T-helper 17 cell (primary cell): ENCODE measurements at places on chromosomes 7 and 10. TPM values are rescaled to one million over a fixed set of nuclear protein-coding genes. Genes with fewer than 3 reads are reported as not detected.

AS3MT gene
- total RNA-seq = not detected

GRCh38 chr7:39535720-39536119 lies 30.5 kb upstream of the YAE1 start:
- H3K36me3 ChIP-seq = no peaks in the 10 kb centered on the region
- DNase-seq = no peak
- no peak overlapping the region for H3K4me3 ChIP-seq
- H3K27me3 ChIP-seq = peaks cover 51% of the 10 kb centered on the region
- no peak overlapping the region for H3K27ac ChIP-seq

SUGCT gene
- 2.5 TPM for total RNA-seq

LLCFC1 gene
- not detected for total RNA-seq
